Vagina (tissue), 2 donors: ENCODE measurements at places on chromosomes 4 and X.

- no peak for DNase-seq
Measured at GRCh38 chr4:23930750-23931488, 41.1 kb upstream of the PPARGC1A start.

DNA sequence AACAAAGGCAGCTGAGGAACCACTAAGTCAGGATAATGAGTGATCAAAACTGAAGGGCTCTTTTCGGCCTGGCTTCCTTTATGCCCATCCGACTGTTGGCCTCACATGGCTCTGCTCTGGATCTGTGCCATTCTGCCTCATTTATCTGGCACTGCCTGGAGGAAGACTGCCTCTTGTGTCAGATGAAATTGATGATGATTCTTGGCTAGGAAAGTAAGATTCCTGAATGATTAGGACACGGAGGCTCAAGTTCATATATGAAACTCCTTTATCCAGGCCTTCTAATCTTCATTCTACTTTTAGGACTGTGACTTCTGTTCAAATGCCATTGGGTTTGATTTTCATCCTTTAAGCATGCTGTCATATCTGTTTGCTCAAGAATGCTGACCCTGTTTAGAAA is 475.4 kb upstream of the RPS6KA3 start:
- no peak for DNase-seq

- DNase-seq = no peak
Measured at GRCh38 chr4:63814171-63814964, 594.9 kb downstream of the TECRL start.

DNA sequence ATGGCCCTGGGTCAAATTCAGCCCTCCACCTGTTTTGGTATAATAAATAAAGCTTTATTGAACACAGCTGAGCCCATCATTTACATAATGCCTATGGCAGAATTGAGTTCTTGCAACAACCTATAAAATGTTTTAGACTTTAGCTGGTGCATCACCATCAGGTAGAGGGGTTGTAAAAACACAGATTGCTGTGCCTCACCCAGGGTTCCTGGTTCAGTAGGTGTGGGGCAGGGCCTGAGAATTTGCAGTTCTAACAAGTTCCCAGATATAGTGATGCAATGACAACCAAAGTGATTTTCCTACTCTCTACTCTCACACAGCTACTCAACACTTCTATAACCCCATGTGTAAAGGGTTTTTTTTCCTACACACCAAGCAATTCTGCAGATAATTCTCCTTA is 120.0 kb upstream of the EGFL6 start:
- no peak for DNase-seq

- no peak for DNase-seq
Measured at GRCh38 chr4:158726633-158727032, 3.4 kb upstream of the PPID start.
